HCT116 (cell line): ENCODE measurements at places on chromosomes 5 and 9. TPM values are rescaled to one million over a fixed set of nuclear protein-coding genes. Genes with fewer than 3 reads are reported as not detected.

LHX3 gene
- total RNA-seq: not detected

ANKRA2 gene
- 17.0 TPM for total RNA-seq

DMRT2 gene
- total RNA-seq: 0.17 TPM

CDH10 gene
- not detected for total RNA-seq

DNA sequence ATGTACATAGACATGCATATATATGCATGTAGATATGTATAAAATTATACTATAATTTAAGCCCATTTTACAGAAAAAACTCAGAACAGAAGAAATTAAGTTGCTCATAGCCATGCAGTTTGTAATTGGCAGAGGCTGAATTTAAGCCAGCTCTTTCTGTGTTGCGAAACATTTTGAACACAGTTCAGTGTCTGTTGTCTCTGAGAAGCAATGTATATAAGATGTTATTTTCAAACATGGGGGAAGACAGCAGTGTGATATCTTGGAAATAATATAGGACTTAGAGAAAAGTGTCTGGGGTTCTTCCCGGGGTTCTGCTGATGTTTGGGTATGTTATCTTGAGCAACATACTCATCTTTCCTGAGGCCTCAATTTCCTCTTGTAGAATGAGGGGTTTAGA, 37.6 kb downstream of the SVEP1 start:
- H3K4me1 ChIP-seq: no peaks in the 10 kb centered on the region
- H3K36me3 ChIP-seq: no peaks in the 10 kb centered on the region
- H3K4me3 ChIP-seq: no peak overlapping the region
- no peak overlapping the region for H3K27ac ChIP-seq
- DNase-seq: no peak

DNA sequence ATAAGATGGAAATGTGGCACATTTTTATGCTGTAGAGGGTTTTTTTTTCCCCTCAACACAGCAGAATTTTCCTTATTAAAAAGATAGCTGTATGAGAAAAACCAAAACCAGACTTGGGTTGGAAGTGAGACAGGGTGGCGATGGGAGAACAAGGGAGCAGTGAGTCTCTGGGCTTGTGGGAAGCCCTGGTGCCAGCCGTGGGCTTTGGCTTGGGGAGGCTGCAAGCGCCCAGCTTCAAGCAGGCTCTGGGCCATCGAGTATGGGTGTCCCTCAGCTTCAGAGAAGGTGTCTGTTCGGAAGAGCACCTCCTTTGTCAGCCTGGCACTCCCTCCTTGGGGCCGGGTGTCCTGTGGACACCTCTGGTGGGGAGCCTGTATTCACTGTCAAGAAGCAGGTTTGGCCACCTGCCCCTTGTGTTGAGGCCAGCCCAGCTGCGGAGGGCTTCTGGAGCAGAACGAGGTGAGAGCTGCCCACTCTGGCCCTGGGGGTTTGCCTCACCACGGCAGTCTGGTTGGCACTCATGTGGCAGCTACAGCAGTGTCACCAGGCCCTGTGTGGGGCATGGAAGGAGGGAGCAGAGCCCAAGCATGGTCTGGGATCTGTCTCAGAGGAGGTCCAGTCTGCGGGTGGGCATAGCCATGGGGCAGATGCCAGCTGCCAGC, 37.6 kb upstream of the ANGPTL2 start:
- H3K4me1 ChIP-seq: peaks cover 7% of the 10 kb centered on the region; the same call in 1 of the 2 replicates
- no peaks in the 10 kb centered on the region for H3K27me3 ChIP-seq
- H3K4me3 ChIP-seq: no peak overlapping the region
- no peaks in the 10 kb centered on the region for H3K36me3 ChIP-seq
- H3K27ac ChIP-seq: no peak overlapping the region

DNA sequence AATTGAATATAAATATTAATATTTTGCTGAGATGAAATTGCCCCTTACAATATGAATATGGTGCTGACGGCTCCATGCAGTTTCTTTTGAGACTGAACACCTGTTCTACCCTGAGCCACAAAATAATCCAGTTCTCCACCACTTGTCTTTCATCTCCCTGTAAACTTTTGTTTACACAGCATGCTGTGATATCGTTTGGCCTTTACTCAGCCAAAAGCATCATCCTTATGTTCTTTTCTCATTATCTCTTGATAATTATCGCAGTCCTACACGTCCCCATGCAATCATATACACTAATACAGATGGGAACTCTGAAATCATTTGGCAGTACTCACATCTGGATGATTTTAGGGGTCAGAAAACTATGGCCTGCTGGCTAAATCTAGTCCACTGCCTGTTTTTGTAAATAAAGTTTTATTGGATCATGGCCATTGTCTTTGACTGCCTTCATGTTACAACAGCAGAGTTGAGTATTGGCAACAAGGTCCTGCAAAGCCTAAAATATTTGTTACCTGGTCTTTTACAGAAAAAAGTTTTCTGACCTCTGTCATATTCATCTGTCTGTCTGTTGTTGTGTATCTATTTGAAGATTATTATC, 53.3 kb downstream of the AOPEP start:
- H3K4me1 ChIP-seq: peaks cover 6% of the 10 kb centered on the region
- DNase-seq: no peak
- H3K36me3 ChIP-seq: no peaks in the 10 kb centered on the region
- no peaks in the 10 kb centered on the region for H3K27me3 ChIP-seq

- no peaks in the 10 kb centered on the region for H3K27me3 ChIP-seq
- H3K27ac ChIP-seq: no peak overlapping the region
- DNase-seq: no peak
Observed at GRCh38 chr5:1336749-1337488, 8.0 kb downstream of the CLPTM1L start.

- H3K27me3 ChIP-seq: no peaks in the 10 kb centered on the region
- no peak overlapping the region for H3K4me3 ChIP-seq
- no peak for DNase-seq
- no peak overlapping the region for H3K27ac ChIP-seq
- H3K4me1 ChIP-seq: peaks cover 8% of the 10 kb centered on the region
Observed at GRCh38 chr5:143398451-143399237, 4.8 kb downstream of the NR3C1 start.

DNA sequence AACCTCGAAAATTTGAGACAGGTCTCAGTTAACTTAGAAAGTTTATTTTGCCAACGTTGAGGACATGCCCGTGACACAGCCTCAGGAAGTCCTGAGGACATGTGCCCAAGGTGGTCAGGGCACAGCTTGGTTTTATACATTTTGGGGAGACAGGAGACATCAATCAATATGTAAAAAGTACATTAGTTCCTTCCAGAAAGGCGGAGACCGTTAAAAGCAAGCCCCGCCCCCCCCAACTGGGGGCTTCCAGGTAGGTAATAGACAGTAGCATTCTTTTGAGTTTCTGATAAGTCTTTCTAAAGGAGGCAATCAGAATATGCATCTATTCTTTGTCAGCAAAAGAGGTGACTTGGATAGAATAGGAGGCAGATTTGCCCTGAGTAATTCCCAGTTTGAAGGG, 599 bp upstream of the MOCS2 start:
- H3K4me3 ChIP-seq: peak overlapping the region; percentile 93
- no peak for DNase-seq
- peaks cover 17% of the 10 kb centered on the region for H3K4me1 ChIP-seq

- no peak for DNase-seq
- no peaks in the 10 kb centered on the region for H3K4me1 ChIP-seq
- H3K27me3 ChIP-seq: no peaks in the 10 kb centered on the region
- no peaks in the 10 kb centered on the region for H3K36me3 ChIP-seq
- no peak overlapping the region for H3K4me3 ChIP-seq
Observed at GRCh38 chr5:34625246-34625645, 30.9 kb upstream of the RAI14 start.

DNA sequence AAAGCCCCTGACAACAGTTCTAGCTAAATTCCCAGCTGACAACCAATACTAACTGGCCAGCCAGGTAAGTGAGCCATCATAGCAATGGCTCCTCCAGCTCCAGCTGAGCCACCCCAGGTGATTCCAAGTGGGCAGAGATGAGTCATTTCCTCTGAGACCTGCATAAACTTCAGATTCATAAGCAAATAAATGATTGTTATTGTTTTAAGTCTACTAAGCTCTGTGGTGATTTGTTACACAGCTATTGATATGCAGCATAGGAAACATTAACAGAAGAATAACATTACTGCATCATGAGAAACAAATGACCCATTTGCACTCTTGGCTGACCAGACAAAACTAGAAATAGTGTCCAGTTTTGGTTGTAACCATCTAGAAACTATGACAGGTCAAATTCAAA, 60.3 kb downstream of the TTC39B start:
- no peak overlapping the region for H3K4me3 ChIP-seq
- no peaks in the 10 kb centered on the region for H3K36me3 ChIP-seq
- peak; percentile 4 for DNase-seq
- no peak overlapping the region for H3K27ac ChIP-seq
- H3K4me1 ChIP-seq: peaks cover 9% of the 10 kb centered on the region

DNA sequence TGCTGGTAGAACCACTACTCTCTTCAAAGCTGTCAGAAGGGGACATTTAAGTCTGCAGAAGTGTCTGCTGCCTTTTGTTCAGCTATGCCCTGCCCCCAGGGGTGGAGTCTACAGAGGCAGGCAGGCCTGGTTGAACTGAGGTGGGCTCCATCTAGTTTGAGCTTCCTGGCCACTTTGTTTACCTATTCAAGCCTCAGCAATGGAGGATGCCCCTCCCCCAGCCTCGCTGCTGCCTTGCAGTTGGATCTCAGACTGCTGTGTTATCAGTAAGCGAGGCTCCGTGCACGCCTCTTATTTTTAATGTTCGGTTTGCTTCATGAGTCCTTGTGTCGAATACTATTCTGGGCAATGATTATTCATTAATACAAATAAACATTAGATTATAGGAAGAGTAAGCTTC, 3.1 kb upstream of the SLC27A6 start:
- H3K36me3 ChIP-seq: no peaks in the 10 kb centered on the region
- no peaks in the 10 kb centered on the region for H3K27me3 ChIP-seq
- H3K4me1 ChIP-seq: peaks cover 6% of the 10 kb centered on the region; the same call in 1 of the 2 replicates
- no peak overlapping the region for H3K27ac ChIP-seq

DNA sequence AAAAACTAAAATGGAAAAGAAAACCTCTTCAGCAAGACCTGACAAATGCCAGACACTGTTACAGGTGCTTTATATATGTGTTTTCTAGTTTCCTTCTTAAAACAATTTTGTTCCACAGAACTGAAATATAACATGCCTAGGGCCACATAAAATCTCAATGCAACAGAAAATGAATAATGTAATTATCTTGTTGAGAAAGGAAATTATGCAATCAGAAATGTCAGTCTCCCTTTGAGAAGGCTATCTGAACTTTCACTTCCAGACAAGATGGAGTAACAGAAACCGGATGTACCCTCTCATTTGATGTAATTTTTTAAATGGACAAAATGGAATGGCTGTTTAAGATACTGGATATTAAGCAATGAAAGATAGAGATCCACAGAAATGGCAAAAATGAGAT, 79.2 kb downstream of the AGTPBP1 start:
- no peaks in the 10 kb centered on the region for H3K4me1 ChIP-seq
- DNase-seq: no peak
- H3K27ac ChIP-seq: no peak overlapping the region
- no peak overlapping the region for H3K4me3 ChIP-seq

GRCh38 chr5:886716-887325, 5.8 kb downstream of the BRD9 start:
- no peaks in the 10 kb centered on the region for H3K27me3 ChIP-seq
- H3K4me1 ChIP-seq: peaks cover 7% of the 10 kb centered on the region; the same call in 1 of the 2 replicates
- H3K4me3 ChIP-seq: no peak overlapping the region
- H3K27ac ChIP-seq: no peak overlapping the region
- peaks cover 64% of the 10 kb centered on the region for H3K36me3 ChIP-seq
- DNase-seq: no peak

DNA sequence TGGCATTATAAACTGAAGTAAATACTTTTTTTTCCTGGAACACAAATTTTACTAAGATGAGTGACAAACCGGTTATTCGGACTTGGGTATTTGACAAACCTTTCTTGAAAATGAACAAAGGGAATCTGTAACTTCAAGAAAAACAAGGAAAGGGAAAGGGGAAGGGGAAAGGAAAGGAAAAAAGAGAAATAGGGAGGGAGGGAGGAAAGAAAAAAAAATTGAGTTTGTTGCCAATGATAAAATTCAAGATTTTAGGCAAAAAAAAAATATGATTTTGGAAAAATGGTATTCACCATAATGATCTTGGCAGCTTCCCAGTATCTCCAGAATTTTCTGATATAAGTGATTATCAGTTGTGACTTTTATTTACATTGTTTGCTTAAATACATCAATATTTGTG, 1.6 kb upstream of the TTC33 start:
- no peak overlapping the region for H3K4me3 ChIP-seq
- H3K4me1 ChIP-seq: peaks cover 4% of the 10 kb centered on the region; the same call in 1 of the 2 replicates
- DNase-seq: no peak
- H3K27me3 ChIP-seq: no peaks in the 10 kb centered on the region

GRCh38 chr5:77568082-77568481, 70.4 kb downstream of the OTP start:
- H3K27me3 ChIP-seq: no peaks in the 10 kb centered on the region
- no peak overlapping the region for H3K4me3 ChIP-seq
- no peak for DNase-seq
- no peaks in the 10 kb centered on the region for H3K4me1 ChIP-seq
- no peaks in the 10 kb centered on the region for H3K36me3 ChIP-seq

DNA sequence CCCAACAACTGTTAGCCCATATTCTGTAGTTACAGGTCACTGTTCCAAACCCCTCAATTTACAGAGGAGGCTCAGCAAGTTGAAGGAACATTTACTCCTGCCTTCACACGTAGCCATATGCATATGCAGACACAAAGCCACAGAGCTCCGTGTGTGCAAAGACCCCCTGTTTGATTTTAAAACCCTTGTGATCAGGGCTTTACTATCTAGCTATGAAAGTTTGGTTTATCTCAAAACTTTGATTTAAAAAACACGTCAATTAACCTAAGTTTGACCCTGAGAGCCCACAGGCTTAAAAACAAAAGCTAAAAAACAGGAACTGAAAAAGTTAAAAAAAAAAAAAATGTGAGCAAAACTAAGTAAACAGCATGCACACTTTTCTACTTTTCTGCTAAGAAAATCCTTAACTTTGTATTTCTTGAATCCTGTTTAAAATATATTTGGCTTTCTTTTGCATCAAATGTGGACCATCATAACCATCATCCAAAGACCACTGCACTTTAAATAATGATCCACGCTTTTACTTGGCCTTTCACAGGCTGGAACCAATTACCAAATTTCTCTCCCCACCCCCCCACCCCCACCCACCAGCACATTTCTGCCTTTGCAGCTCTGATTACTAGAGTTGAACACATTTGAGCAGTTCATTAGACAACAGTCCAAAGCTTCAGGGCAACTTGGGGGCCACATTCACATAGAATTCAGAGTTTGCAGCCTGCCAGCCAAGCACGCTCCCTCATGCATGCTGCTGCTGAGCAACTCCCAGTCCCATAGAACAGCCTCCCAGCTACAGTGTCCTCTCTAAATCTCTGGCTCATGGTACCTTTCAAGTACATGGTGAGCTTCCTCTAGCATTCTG, 128.8 kb upstream of the MAP3K1 start:
- H3K4me1 ChIP-seq: no peaks in the 10 kb centered on the region
- H3K27me3 ChIP-seq: no peaks in the 10 kb centered on the region
- H3K4me3 ChIP-seq: no peak overlapping the region

DNA sequence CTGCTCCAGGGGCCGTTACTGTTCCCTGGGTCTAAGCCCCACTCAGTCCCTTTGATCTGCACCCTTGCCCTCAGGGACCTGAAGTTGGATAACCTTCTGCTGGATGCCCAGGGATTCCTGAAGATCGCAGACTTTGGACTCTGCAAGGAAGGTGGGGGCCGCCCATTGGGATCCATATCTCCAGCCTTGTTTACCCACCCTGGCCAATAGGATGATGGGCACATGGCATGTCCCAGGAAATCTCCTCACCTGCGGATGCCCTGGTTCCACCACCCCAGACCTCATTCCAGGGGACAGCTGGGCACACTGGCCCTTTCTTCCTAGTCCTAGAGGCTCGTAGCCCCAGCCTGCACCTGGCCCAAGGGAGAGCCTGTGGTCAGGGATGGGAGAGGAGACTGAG, 5.5 kb downstream of the ZDHHC12 start:
- no peaks in the 10 kb centered on the region for H3K27me3 ChIP-seq
- H3K36me3 ChIP-seq: peaks cover 4% of the 10 kb centered on the region; the same call in 1 of the 2 replicates
- H3K4me1 ChIP-seq: peaks cover 7% of the 10 kb centered on the region
- H3K4me3 ChIP-seq: no peak overlapping the region
